ENCODE measurements at places on chromosomes 1 and 21.

DNA sequence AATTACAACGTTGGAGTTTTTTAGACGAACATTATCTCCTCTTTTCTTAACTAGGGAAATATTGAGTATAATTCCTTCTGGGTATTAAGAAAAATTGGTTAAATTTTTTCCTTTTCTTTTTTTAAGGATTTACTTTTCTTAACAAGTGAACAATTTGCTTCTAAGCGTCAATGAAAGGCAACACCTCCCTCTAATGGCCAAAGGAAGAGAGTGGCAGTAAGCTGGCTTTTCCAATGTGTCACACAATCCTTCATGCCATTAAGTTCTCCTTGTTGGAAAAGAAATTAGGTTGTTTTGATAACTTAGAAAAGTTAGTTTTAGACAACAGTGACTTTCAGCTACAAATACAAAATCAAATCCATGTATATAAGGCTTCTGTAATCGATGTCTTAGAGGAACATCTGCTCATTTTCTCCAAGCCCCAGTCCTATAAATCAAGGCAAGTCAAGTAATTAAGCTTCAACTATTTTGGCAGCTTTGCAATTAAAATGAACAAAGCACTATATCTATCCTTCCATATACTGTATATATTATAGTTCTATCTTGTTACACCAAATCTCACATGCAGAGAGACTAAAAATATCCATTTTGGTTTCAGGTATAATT, 62.8 kb downstream of the EDEM3 start:
- DNase-seq = no peak

DNA sequence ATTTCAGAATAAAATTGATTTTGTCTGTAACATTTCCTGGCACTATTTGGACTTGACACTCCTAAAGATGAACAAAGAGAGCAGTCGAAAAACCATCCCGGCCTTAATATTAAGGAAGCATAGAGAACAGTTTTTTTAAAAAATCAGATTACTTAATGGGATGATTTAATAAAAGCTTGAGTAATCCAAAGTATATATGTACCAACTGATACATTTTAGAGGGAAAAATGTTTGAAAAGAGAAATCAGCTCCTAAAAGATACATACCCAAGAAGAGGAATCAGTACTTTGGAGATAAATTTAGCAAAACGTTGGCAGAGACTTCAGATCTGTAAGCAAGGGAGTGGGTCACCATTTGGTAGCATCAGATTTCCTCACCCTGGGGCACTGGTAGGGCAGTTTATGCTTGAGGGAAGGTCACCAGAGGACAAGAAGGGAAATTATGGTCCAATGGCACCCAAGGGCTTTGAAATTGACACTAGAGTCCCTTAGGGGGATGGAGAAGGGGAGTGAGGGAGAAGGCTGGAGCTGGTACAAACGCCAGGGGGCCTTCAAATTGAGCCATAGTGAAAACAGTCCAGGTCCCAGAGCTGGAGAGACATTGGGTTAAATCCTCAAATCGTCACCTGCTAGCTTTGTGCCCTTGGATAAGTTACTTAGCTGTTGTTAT, 5.9 kb downstream of the SLAMF7 start:
- DNase-seq = no peak

GRCh38 chr1:208691012-208691411, 446.8 kb upstream of the PLXNA2 start:
- DNase-seq = no peak

DNA sequence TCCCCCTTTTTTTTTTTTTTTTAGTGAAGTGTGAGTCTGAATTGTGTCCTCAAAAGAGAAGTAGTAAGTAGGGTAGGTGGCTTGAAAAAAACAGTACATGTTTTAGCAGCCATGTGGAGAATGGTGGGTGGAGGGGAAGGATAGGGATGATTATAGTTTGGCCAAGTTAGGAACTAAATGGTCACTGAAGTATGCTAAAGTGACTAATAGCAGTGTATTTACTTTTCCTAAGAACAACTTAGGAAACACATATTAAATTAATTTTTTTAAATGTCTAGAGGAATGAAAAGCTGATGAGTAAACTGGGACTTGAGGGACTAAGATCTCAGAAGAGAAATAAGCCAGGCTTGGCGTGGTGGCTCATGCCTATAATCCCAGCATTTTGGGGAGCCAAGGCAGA, 55.5 kb downstream of the PLA2G4A start:
- DNase-seq = no peak

DNA sequence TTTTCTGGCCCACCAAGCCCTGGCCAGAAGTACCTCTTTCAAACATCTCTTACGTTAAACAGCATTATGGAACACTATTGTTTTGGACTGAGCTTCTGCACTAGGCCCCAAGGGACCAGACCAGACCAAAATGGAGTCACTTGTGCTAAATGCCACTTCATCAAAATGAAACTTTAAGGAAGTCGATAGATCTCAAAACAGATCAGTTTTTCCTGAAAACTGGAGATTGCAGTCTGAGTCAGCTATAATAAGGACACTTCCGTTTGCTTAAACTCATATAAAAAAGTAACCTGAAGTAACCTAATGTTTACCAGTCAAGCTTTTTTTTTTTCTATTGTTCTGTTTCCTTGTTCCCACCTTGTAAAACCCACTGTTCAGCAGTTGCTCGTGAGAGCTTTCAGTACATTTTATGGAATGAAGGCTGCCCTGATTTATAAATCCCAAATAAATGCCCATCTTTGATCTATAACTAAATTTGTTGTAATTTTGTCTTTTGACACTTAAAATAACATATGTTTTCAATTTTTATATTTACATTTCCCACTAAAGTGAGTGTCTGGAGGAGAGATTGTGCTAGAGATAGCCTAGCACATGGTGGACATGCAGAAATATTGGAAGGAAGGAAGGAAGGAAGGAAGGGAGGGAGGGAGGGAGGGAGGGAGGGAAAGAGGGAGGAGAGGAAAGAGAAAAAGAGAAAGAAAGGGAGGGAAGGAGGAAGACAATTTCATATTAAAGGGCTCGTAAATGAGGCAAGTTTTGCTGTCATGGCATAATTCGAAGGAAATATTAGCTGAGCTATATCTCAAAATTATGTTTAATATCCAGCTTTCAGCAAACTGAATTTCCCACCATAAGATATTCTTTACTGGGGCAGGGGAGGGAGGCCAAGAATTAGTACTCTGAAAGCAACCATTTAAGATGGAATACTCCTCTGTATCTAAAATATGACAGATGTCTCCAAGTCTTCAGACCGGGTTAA, 77.0 kb upstream of the CXADR start:
- DNase-seq = no peak

- DNase-seq = no peak
These were observed 358.7 kb downstream of the BARHL2 start for GRCh38 chr1:90358448-90358847.

GRCh38 chr21:43376478-43376882, 50.5 kb downstream of the SIK1 start:
- DNase-seq = no peak

DNA sequence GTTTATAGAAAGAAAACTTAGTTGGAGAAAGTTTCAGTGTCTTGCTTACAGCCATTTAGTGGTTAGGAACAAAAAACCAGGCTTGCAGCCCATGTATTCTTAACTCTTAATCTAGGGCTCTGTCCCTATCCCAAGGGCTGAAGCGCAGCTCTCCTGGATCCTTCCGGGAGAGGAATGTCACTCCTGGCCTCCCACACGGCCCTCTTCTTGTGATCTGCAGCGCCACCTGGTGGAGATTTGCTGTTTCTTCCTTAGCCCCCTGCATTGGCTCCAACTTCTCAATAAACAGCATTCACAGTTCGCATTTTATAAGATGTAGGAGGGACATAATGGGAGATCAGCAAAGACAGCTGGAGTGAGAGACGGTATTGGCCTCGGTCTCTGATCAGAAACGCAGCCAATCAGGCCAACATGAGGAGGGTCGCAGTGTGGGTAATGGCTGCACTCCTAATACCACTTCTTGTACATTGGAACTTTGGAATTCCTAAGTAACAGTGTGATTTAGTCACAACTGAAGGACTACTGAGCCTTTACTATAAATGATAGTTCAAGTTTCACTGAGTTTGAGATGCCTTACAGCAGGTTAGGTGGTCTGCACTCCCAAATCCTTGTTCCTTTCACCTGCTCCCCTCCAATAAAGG, 283.4 kb downstream of the ASTN1 start:
- DNase-seq = peak; percentile 52

DNA sequence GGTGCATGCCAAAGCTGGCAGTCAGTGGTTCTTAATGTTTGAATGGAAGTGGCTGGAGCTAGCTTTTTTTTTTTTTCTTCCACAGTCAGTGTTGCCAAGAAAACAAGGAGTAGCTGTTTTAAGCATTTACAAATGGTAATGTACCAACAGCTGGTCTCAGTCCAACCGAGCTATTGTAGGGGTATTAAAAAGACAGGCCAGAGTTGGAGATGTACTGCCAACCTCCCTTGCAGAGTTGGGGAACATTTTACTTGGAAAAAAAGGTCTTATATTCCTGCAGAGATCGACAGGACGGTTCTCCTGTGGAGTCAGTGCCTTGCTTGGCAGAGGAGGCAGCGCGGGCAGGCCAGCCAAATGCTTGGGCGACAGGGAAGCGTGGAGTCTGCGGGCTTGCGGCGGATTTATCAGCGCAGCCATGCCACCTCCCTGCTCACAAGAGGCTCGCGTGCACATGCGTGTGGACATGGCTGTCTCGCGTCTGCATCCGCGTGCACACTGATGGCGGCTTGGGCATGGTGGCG, 338.1 kb downstream of the RPS6KC1 start:
- DNase-seq = peak; percentile 26

DNA sequence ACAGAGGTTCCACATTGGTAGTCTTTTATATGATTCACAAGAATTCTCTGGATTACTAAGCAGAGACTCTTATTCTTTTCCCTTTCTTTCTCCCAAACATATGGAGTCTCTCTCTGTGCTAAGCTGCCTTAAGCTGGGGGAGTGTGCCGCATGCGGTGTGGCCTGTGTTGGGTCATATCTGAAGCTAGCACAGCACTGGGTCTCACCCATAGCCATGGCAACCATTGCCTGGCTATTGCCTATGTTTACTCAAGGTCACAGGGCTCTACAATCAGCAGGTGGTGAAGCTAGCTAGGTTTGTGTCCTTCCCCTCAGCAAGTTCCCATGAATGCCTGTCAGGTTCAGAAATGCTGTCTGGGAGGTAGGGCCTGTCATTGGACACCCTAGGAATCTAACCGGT, 73.6 kb upstream of the ZRANB2 start:
- no peak for DNase-seq

- DNase-seq = no peak
These were observed 57.1 kb downstream of the ZC3H11B start for GRCh38 chr1:219555806-219556205.

- no peak for DNase-seq
These were observed 112.8 kb downstream of the HIVEP3 start for GRCh38 chr1:41805771-41806471.

GRCh38 chr1:210293171-210293607, 35.5 kb upstream of the HHAT start:
- no peak for DNase-seq

DNA sequence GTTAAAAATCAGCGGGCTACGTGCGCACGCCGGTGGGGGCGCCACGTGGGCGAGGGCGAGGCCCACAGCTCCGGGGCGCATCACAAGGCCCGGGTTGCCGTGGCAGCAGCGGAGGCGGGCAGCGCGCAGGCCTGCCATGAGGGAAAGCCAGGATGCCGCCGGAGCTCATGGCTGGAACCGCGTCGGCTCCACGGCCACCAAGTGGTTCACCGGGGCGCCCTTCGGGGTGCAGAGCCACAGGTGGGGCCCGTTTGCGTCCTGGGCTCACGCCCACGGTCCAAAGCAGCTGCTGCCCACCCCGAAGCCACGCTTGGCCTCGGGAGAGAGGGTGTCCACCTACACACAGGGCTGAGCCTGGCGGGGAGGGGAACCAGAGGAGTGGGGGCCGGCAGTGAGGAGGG, 4.9 kb upstream of the TTC22 start:
- DNase-seq = no peak

DNA sequence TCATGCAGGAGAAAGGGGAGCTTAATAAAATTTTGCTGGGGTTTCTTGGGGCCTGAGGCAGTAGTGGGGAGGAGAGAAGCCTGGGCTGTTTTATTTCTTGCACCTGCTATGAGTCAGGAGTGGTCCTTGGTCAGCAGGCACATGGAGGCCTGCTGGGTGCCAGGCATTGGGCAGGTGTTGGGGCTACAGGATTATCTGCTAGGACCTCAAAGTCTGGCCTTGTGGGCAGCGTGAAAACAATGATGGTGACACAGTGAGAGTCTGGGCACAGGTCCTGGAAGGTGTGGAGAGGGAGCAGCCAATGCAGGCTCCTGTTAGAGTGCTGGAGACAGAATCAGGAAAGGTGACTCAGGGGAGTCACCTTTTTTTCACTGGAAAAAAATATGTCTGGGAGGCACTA, 17.2 kb downstream of the ROR1 start:
- DNase-seq = no peak

- peak; percentile 84 for DNase-seq
These were observed 33.9 kb downstream of the TMEM63A start for GRCh38 chr1:225848030-225848955.

GRCh38 chr1:192538407-192539296, 36.9 kb upstream of the RGS1 start:
- no peak for DNase-seq

GRCh38 chr1:78607334-78607927, 12.8 kb upstream of the IFI44L start:
- DNase-seq = peak; percentile 11

DNA sequence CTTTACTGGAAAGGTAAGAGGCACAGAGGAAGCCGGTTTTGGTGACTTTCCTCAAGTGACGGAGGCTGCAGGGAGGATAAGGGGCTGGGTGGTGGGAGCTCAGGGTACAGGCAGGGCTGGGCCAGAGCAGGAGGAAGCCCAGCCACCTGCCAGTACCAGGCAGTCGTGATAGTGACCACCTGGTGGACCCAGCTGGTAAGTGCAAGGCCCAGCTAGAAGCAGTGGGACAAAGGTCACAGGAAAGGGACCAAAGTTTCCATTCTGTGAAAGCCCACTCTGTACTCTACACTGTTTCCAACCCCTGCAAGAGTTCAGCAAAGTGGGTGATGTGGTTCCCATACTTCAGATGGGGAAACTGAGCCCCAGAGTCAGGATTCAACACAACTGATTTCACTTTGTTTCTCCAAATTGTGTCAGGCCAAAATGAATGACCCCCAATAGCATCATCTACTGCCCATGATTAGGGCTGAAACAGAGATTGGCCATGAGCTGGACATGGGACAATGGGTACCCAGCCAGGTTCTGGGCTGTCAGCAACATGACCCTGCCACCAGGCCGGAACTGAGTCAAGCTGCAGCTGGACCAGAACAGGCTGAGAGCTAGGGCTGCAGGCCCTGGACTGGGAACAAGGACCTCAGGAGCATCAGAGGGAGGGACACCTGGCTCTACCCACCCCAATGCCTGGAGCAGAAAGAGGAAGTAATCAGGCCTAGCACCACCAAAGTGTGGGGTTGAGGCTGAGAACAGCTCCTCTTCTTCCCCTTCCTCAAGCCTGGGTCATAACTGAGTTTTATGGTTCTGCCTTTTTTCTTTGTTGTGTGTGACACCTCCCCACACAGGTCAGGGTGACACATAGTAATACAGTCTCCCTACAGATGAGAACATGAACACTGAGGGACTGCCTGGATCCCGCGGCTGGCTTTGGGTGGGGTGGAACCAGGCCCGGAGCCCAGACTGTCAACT, 50.2 kb downstream of the KCNN3 start:
- no peak for DNase-seq

All from hippocampal formation (tissue), 2 donors.